Stimulated activated CD4-positive, alpha-beta T cell treated with anti-CD3 and anti-CD28 coated beads, Interleukin-4, amount 100 ng/mL, for 48 hours (primary cell): ENCODE measurements at places on chromosomes 5 and 9.

DNA sequence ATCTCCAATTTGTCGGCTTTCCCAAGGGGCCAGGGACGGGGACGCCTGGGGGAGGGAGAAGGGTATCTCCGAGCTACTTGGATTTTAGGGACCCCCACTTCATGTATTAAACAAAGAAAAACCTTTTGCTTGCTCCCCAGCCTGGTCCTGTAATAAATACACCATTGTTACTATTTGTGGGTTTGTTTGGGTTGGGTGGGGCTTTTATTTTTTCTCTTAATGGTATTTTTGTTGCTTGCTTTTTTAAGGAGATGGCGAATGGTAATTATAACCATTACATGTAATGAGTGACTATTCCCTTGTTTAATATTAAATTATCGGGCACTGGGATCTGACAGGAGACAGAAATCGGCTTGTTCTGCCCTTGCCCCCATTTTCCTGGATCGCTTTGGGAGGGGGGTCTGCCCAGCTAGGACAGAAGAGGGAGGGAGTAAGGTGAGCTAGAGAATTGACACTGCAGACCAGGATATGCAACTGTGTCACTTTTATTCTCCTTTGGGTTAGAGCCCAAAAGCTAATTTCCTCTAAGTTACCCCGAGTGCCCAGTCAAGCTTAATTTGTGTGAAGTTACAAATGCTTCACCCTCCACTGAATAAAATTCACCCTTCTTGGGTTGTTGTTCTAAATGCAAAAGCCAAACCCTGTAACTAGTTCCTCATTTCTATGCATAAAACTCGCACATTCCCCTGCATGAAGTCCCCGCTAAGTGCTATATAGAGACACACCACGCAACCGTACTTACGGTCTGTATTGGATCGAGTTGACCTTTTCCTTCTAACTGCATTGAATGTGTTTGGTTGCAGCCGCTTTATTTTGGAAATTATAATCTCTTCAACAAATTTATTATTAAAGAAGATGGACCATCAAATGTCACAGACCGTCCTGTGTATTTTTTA is 1.6 kb upstream of the ZNF608 start:
- DNase-seq = no peak

GRCh38 chr9:128928624-128929023 is 7.8 kb downstream of the PHYHD1 start:
- no peak for DNase-seq

- DNase-seq = peak; percentile 20
Observed at GRCh38 chr5:140632366-140633020, 482 bp downstream of the CD14 start.

- DNase-seq = no peak
Observed at GRCh38 chr5:148811756-148812155, 14.7 kb upstream of the ADRB2 start.

DNA sequence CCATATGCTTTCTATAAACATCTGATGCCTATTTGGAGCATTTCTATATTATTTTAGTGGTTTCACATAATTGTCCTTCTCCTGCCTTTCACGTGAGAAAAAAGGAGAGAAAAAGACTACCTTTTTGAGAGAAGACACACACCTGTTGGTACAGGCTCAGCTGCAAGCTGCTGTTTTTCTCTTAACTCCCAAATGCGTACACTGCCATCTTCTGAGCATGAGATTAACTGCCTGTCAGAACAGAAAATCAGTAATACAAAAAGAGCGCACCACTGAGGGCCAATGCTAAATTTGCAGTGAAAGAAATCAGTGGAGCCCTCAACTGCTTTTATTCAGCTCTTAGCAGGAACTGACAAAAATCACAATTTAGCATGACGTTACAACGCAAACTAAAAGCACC is 54.9 kb downstream of the WDR41 start:
- DNase-seq = no peak
